ENCODE measurements at places on chromosomes 2 and 18. TPM values are rescaled to one million over a fixed set of nuclear protein-coding genes. Genes with fewer than 3 reads are reported as not detected.

GRCh38 chr2:239953418-239954061 lies 71.6 kb downstream of the NDUFA10 start:
- DNase-seq: peak; percentile 66

- DNase-seq: no peak
Measured at GRCh38 chr2:116718451-116718850, 1096.0 kb upstream of the DDX18 start.

- DNase-seq: no peak
Measured at GRCh38 chr2:223995569-223995968, 38.3 kb downstream of the MRPL44 start.

- DNase-seq: no peak
Measured at GRCh38 chr2:141201016-141201565, 929.7 kb downstream of the LRP1B start.

- no peak for DNase-seq
Measured at GRCh38 chr18:54086863-54087262, 137.6 kb downstream of the MBD2 start.

DNA sequence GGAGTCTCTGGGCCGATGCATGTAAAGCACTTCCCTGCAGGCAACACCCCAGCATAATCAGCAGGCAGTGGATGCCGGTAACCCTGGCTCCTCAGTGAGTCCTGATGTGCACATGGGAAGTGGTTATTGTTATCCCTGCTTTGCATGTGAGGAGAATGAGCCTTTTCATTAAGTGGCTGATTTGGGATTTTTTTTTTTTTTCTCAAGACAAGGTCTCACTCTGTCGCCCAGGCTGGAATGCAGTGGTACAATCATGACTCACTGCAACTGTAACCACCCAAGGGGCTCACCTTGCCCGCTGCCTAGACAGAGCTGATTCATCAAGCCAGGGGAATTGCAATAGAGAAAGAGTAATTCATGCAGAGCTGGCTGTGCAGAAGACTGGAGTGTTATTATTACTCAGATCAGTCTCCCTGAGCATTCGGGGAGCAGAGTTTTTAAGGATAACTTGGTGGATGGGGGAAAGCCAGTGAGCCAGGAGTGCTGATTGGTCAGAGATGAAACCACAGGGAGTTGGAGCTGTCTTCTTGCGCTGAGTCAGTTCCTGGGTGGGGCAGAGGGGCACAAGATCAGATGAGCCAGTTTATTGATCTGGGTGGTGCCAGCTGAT lies 95.4 kb downstream of the SOCS6 start:
- DNase-seq: no peak

- DNase-seq: no peak
Measured at GRCh38 chr18:69494841-69495240, 94.2 kb downstream of the DOK6 start.

DNA sequence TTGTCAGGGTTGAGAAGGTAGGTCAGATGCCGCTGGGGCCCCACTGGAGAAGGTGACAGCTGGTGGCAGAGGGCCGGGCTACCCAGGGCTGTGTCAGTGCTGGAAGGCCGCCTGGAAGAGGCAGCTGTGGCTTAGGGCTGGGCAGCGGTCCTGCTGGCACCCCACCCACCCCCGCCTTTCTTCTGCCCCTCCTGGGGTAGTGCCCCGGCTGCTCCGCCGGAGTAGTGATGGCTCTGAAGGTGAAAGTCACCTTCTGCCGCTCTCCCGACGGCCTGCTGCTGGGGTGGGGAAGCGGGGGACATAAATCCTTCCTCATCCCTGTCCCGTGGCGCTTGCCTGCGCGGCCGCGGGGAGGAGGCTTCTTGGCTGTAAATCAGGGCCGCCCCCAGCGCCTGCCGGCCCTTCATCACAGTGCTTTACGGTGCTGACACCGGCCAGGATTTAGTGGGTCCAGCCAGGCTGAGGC lies 332.2 kb downstream of the DYSF start:
- DNase-seq: peak; percentile 81

DNA sequence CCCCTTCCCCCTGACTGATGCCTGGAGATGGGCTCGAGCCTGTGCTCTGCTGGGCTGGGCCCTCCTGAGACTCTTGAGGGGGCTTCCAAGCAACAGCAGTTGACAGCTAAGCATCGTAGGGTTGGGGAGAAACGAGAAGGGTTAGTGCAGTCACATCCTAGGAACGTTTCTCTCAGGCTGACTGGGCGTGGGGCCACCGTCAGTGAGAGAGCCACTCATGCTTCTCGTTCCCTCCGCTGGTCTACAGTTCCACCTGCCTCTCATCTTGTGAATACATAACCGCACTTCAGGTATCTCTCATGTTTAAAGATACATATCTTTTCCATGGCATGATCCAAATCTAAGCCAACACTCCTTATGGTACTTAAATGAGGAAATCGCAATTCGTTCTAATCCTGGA lies 66.4 kb downstream of the TRAPPC12 start:
- no peak for DNase-seq

DNA sequence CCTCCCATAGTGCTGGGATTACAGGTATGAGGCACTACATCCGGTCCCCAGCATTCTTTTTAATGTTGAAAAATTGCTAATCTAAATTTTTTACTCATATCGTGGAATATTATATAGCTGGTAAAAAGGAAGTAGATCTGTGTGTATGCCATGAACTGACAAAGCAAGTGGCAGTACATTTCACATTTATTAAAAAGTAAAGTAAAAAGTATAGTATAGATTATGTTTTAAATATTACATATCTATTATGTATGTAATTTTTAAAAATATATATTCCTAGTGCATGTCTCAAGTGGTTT lies 25.1 kb downstream of the PLEKHB2 start:
- DNase-seq: no peak

GRCh38 chr2:226489775-226490541 lies 309.7 kb downstream of the IRS1 start:
- no peak for DNase-seq

GRCh38 chr2:229947544-229947943 lies 25.2 kb downstream of the FBXO36 start:
- DNase-seq: no peak

DNA sequence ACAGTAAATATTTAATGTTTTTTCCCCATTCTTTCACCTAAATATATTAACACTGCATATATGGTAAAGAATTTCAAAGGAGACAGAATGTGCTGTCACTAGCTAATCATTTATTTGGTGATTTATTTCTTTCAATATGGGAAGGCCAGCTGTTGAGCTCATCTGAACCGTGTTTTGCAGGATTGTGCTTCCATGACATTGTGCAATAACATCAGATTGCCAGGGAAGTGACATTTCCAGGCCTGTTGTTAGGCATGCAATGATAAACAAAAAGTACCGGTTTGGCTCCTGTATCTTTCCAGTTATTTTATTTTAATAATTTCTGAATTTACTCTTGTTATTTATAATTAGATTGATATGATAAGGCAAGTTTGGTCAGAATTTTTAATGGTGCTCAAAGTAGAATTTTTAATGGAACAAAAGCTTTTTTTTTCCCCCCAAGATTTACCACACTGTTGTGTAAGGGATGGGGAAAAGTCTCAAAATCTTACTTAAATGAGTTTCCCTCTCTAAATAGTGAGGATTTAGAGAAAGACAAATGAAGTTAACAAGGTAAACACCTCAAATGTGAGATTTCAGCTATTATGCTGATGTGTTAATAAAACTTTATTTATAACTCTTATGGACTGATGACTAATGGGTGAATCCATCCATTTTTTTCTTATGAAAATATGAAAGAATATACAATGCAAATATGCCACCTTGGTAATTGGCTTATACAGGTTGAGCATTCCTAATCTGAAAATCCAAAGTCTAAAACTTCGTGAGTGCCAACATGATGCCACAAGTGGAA lies 52.7 kb downstream of the MALT1 start:
- DNase-seq: no peak

GRCh38 chr2:131577812-131578211 lies 50.1 kb downstream of the CCDC74A start:
- DNase-seq: no peak

- no peak for DNase-seq
Measured at GRCh38 chr2:149037851-149038250, 648 bp upstream of the LYPD6B start.

GRCh38 chr18:27473318-27473717 lies 288.2 kb upstream of the CHST9 start:
- DNase-seq: no peak

- DNase-seq: no peak
Measured at GRCh38 chr2:74566754-74567085, 12.2 kb downstream of the DOK1 start.

DNA sequence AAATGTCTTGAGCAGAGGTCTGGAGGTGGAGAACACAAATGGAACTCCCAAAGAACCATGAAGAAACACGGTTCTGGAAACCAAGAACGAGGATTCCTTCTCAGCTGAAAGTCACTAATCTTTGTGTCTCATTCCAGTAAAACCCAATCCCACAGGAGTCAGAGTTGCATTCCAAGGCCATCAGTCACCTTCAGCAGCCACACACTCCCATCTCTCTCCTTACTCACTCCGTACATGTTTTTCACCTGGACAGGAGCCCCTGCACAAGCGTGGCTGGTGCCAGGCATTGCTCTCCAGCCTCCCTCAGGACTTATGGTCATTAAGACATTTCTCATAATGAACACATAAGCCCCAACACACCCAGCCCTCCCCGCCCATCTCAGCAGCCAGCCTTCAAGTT lies 175.4 kb upstream of the SIX2 start:
- DNase-seq: no peak

DNA sequence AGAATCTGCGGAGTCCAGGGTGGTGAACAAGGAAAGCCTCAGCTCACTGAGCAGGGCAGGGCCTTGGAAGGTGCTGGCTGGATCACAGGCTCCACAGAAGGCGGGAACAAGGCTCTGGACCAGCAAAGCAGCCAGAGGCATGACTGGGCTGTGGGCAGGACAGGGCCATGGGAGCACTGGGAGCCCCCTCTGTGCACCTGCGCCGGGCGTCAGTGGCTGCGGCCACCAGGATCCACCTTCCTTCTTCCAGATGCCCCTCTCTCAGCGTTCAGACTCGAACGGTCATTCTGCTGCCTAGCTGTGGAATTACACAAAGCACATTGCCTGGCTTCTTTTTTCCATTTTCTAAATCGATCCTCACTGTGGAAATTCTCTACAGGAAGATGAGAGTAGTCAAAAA lies 621.2 kb downstream of the GALR1 start:
- no peak for DNase-seq

DNA sequence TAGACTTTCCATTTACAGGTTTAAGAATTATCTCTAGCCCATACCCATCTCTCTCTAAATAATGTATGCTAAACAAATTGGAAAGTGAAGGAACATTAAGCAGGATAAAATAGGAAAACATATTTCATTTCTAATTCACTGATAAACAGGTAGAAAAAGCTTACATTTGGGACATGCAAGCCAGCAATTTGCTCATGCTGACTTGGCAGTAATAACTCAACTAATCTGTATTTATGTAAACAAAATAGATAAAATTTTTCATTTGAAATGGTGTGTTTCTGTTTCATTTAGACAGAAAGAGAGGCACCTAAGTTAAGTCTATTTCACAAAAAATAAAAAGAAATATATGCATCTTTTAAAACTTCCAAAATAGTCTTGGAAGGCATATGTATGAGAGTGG lies 877.3 kb upstream of the LRRTM1 start:
- DNase-seq: no peak

DNA sequence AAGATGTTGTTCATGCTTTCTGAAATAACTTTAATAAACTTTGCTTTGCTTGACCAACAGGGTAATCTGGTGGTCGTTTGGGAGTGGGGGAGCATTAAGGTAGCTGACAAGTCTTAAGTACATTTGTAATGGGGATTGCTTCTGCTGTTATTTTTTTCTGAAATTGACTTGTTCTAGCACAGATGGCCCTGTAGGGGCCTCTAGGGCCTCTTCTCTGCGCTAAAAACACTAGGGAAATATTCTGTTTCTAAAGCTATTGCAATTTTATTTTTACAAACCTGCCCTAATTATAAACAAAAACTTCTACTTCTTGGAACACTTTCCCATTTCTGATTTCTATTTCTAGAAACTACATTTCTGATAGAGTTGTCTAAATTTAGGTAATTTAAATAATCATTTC lies 191.3 kb upstream of the KCNJ3 start:
- DNase-seq: no peak

DNA sequence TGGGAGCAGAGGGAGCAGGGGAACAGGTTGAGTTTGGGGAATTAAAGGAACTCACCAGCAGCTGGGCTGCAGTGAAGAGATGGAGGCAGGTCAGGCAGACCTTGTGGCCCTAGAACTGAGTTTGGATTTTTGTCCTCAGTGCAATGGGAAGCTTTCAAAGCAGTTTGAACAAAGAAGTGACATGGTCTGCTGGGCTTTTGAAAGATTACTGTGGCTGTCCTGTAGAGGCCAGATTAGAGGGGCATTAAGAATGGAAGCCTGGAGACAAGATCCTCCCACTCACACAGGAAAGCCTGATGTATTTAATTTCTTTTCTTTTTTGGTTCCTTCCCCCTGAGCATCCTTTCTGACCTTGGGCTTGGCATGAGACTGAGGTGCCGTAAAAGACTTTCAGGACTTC lies 118.1 kb upstream of the LHCGR start:
- no peak for DNase-seq

DNA sequence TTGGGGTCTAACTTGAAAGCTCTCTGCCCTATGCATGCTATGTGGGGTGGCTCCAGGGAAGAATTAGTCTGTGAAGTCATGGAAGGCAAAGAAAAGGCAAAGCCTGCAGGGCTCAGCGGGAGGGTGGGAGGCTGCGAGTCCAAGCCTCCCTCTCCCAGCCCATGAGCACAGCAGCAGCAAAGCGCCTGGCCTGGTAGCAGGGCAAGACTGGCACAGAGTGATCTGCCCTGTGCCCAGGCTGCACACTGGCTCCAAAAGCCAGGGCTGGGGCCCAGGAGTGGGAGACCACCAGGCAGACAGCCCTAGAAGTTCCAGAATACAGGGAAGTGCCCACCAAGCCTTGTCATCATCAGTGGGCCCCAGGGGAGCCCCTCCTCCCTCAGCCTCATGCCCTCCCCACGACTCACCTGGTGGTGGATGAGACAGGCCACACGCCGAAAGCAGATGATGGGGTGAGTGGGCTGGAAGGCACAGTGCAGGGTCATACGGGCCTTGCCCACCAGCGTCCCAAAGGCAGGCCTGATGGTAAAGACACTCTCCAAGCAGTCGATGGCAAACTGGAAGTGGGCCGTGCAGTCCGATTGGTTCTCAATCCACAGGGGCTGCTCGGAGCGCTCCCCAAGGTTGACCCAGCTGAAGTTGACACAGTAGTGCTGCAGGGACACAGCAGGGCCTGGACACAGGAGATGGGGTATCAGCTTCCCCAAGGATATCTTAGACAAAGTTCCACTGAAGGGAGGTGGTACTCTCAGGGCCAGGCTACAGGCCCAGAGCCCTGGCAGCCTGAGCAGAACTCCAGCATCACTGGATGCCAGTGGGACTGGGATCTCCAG lies 12.1 kb downstream of the CFAP65 start:
- DNase-seq: no peak

Gene SP5
- 0.07 TPM for polyA plus RNA-seq

Gene MTX2
- polyA plus RNA-seq: 68.2 TPM

Gene HS1BP3
- 20.6 TPM for polyA plus RNA-seq

Gene SCYGR4
- polyA plus RNA-seq: not detected

Gene MYO7B
- 0.61 TPM for polyA plus RNA-seq

Gene RTP5
- not detected for polyA plus RNA-seq

Gene TUBA3E
- 0.04 TPM for polyA plus RNA-seq

Gene NYAP2
- polyA plus RNA-seq: 0.96 TPM

Gene IL1F10
- not detected for polyA plus RNA-seq
